Fibroblast of lung (primary cell): ENCODE measurements at places on chromosomes 7 and 10. TPM values are rescaled to one million over a fixed set of nuclear protein-coding genes. Genes with fewer than 3 reads are reported as not detected.

GRCh38 chr7:156327916-156328315 is 312.7 kb upstream of the RNF32 start:
- no peaks in the 10 kb centered on the region for H3K27me3 ChIP-seq
- no peak overlapping the region for H3K27ac ChIP-seq
- DNase-seq = no peak

GRCh38 chr7:129499999-129500398 is 2.3 kb upstream of the SMKR1 start:
- H3K36me3 ChIP-seq = no peaks in the 10 kb centered on the region
- H3K4me1 ChIP-seq = peaks cover 2% of the 10 kb centered on the region
- no peak for DNase-seq
- H3K27ac ChIP-seq = no peak overlapping the region
- peaks cover 4% of the 10 kb centered on the region for H3K27me3 ChIP-seq
- no peak overlapping the region for H3K4me3 ChIP-seq

- no peaks in the 10 kb centered on the region for H3K36me3 ChIP-seq
- no peak for DNase-seq
- H3K4me3 ChIP-seq = no peak overlapping the region
- no peaks in the 10 kb centered on the region for H3K27me3 ChIP-seq
These were observed 12.6 kb upstream of the OR6B1 start for GRCh38 chr7:143987513-143987912.

- H3K27me3 ChIP-seq = no peaks in the 10 kb centered on the region
- DNase-seq = no peak
- H3K36me3 ChIP-seq = peaks cover 1% of the 10 kb centered on the region
- H3K4me1 ChIP-seq = no peaks in the 10 kb centered on the region
These were observed 6.3 kb upstream of the CFAP70 start for GRCh38 chr10:73364964-73365363.

DNA sequence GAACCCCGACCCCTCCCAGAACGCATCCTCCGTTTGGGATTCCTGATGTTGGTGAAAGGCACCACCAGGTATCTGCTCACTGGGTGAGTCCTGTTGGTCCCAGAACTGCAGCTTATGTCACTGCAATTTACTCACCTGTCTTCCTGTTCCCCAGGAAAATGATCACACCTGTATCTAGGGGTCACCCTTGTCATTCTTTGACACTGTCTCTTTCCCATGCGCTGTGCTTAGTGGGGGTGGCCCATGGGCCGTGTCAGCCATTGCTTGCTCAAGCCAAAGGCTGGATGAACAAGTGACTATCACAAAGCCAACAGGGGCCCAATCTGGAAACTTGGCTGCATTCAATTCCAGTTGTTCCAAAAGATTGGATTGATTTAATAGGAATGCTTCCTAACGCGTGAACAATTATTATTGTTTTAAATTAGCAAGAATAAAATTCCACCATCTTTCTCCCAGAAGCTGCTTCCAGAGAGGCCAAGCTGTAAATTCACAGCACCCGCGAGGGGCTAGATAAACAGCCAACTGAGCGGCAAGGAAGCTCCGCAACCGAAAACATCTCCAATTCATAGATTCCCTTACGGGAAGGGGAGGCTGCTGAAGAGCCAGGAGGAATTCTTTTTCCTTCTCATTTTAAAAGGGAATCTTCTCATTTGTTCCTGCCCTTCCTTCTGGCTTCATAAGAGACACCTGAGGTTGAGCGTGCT is 134.8 kb upstream of the ZMIZ1 start:
- H3K27me3 ChIP-seq = no peaks in the 10 kb centered on the region
- H3K4me1 ChIP-seq = peaks cover 18% of the 10 kb centered on the region
- no peak for DNase-seq
- no peaks in the 10 kb centered on the region for H3K36me3 ChIP-seq
- no peak overlapping the region for H3K27ac ChIP-seq

DNA sequence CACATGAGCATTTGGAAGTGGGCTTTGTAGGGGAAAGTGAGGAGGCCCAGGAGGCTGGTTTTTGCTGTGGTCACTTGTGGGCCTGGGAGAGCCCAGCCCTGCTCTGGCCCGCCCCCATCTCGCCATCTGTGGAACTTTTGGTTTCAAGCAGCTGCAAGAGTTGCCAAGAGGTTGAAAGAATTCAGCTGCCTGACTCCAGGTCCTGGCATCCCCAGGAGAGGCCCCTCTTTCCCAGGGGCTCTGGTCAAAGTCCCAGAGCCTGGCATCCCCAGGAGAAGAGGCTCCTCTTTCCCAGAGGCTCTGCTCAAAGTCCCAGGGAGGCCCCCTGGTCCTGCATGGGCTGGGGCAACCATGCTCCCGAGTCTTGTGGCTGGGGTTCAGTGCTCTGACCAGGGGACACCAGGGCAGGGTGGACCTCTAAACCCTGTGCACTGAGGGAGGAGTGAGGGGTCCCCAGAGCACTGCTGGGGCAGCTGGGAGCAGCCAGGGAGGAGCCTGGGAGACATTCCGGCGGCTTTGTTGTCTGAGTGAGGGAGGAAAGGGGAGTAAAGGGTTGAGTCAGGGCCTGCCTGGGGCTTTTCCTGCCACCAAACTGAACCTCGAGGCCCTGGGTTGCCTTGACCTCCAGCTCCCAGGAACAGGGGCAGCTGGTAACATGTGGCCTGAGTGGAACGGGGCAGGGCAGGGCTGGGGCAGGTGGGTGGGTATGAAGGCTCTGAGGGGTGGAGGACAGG is 27.7 kb upstream of the CSGALNACT2 start:
- no peaks in the 10 kb centered on the region for H3K4me1 ChIP-seq
- H3K27me3 ChIP-seq = no peaks in the 10 kb centered on the region
- DNase-seq = peak; percentile 80
- H3K27ac ChIP-seq = no peak overlapping the region

DNA sequence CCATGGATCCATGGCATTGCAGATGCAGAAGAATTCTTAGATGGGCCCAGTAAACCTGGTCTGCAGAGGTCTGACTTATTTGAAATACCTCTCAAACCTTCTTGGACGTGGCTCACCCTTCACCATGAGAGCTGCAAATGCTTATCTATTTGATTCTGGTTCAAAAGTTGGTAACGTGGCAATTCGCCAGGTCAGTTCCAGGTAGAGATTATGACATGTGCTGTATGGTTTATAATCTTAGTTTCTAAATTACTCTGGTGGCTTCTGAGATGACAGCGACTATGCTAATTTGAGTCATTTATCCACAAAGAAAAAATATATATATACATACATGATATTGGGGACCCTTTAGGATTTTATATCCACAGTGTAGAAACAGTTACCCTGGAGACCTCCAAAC is 68.8 kb downstream of the NRP1 start:
- no peak for DNase-seq
- no peaks in the 10 kb centered on the region for H3K27me3 ChIP-seq
- peak overlapping the region; percentile 94 for H3K27ac ChIP-seq
- peaks cover 21% of the 10 kb centered on the region for H3K4me1 ChIP-seq

DNA sequence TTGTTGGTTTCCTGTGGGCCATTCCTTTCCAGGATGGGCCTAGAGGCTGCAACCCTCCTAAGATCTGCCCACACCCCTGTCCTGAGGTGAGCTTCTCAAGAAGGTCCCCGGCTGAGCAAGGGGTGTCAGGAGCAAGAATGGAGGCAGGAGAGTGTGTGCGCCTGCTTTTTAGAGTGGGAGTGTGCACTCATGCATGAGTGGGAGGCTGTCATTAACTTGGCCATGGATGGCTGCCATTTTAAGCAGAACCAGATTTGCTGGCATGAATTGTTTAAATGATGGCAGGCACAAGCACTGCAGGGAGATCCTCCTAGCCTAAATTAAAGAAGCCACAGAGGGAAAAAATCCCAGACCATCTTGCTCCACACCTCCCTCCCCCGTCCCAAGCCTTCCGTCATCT is 2.9 kb upstream of the SGPL1 start:
- H3K4me1 ChIP-seq = no peaks in the 10 kb centered on the region
- H3K27me3 ChIP-seq = peaks cover 2% of the 10 kb centered on the region
- H3K4me3 ChIP-seq = no peak overlapping the region
- H3K36me3 ChIP-seq = no peaks in the 10 kb centered on the region

- H3K4me1 ChIP-seq = peaks cover 9% of the 10 kb centered on the region
- H3K27ac ChIP-seq = peak overlapping the region; percentile 56
- DNase-seq = peak; percentile 98
These were observed 196.8 kb downstream of the PTN start for GRCh38 chr7:137146552-137147337.

- no peak overlapping the region for H3K27ac ChIP-seq
- no peaks in the 10 kb centered on the region for H3K27me3 ChIP-seq
- H3K4me3 ChIP-seq = no peak overlapping the region
- H3K36me3 ChIP-seq = no peaks in the 10 kb centered on the region
- peak; percentile 22 for DNase-seq
- no peaks in the 10 kb centered on the region for H3K4me1 ChIP-seq
These were observed 904.6 kb upstream of the LRRN3 start for GRCh38 chr7:110186334-110186733.

DNA sequence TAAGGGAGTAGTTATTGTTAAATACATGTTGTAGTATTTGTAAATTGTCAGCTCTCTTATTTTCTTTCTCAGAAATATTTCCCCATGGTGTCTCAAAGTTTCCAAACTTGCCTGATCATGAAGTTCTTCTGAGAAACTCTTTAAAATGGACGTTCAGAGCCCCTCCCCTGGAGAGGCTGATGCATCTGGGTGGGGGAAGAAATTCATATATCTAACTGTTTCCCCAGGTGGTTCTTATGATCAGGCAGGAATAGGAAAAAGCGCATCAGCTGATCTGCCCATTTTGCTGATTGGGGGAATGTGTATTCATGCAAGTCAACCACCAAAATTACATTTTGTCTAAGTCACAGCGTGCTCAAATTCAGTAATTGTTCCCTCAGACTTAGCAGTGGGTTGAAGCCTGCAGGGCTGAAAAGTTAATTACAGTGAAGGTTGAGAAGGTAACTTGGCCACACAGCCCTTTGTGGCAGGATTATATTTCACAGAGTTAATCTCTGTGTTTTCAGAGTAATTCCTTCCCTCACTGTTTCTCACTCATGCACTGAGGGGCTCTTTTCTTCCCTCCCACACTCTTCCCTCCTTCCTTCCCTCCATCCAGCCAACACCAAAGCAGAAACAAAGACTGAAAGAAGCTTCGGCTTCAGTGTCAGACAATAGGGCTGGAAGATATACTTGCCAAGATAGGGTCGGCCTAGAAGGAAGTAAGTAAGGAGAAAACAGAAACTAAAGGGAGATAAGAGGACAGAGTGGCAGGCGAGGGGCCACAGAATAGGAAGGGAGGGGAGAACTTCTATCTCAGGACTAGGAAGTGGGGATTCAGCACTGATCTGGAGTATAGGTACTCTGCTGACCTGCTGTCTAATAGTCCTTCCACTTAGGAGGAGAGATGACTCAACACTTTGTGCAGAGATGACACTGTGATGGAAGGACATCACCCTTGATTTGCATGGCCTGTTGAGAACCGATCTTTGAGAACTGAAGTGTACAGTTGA is 50.5 kb upstream of the STARD3NL start:
- no peak for DNase-seq
- no peak overlapping the region for H3K4me3 ChIP-seq
- no peak overlapping the region for H3K27ac ChIP-seq
- H3K27me3 ChIP-seq = no peaks in the 10 kb centered on the region
- no peaks in the 10 kb centered on the region for H3K36me3 ChIP-seq
- H3K4me1 ChIP-seq = no peaks in the 10 kb centered on the region

DNA sequence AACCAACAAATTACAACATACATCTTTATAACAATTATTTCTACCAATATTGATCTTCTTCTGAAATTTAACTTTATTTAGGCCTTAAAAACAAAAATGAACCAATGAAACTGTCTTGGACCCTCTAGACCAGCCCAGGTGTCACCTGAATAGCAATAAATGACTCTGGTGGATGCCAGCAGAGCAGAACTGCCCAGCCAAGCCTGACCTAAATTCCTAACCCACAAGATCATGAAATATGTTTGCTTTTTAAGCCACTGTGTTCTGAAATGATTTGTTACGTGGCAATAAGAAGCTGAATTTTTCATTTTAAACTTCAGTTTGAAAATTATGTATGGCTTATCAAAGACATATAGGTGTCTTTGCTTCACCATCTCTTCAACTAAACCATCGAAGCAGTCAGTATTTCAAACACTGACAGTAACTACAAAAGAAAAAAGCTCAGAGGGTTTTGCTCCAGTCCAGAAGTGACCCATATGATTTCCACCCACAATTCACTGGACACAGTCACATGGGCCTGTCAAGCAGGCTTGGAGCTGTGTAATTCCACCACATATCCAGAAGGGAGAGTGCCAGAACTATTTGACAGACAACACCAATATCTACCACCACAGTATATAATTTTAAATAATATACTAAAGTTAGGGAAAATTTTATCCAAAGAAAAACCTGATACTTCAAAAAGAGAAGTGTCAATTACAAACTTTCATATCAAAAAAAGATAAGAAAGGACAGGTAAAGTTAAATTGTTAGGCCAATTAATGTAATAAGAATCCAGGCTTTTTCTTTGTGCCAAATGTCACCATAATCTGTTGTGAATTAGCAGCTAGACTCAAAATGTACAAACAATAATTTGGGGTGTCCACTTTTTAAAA is 94.5 kb downstream of the KMT2C start:
- no peaks in the 10 kb centered on the region for H3K4me1 ChIP-seq
- H3K27me3 ChIP-seq = no peaks in the 10 kb centered on the region
- DNase-seq = peak; percentile 64
- H3K4me3 ChIP-seq = no peak overlapping the region
- no peaks in the 10 kb centered on the region for H3K36me3 ChIP-seq

- H3K27me3 ChIP-seq = no peaks in the 10 kb centered on the region
- no peaks in the 10 kb centered on the region for H3K36me3 ChIP-seq
- DNase-seq = peak; percentile 84
- peak overlapping the region; percentile 5 for H3K4me3 ChIP-seq
- H3K27ac ChIP-seq = peak overlapping the region; percentile 53
These were observed 1.6 kb downstream of the AIFM2 start for GRCh38 chr10:70130878-70131559.

ADRA2A gene
- polyA plus RNA-seq = 0.02 and 0.06 TPM in 2 replicates

NME8 gene
- not detected in 2 replicates for polyA plus RNA-seq

PLCE1 gene
- polyA plus RNA-seq = 0.52 and 1.2 TPM in 2 replicates

RAB19 gene
- not detected in 2 replicates for polyA plus RNA-seq

VENTX gene
- not detected in 2 replicates for polyA plus RNA-seq

PITX3 gene
- polyA plus RNA-seq = not detected in 2 replicates

DPP6 gene
- polyA plus RNA-seq = not detected in 2 replicates

WASHC2A gene
- 46.8 and 47.3 TPM in 2 replicates for polyA plus RNA-seq

IGFBP3 gene
- 80.7 and 227 TPM in 2 replicates for polyA plus RNA-seq

TCTN3 gene
- polyA plus RNA-seq = 50.1 and 50.6 TPM in 2 replicates

TAC1 gene
- not detected in 2 replicates for polyA plus RNA-seq
